ENCODE measurements at places on chromosomes 1 and 21.

DNA sequence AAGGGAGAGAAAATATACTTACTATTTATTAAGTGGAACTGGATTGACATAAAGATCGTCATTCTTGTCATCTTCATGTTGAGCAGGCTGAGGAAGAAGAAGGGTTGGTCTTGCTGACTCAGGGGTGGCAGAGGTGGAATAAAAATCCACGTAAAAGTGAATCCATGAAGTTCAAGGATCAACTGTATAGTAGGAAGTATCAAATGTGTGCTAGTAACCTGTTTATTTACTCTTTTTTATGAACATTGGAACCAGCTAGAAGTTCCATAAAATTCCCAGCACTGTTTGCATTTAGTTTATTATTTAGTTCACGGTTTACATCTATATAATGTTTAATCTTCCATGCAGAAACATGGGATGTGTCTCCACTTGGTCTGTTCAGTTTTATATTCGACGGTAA, 70.7 kb downstream of the PLPPR4 start:
- DNase-seq: no peak

GRCh38 chr1:108512239-108513043, 47.5 kb upstream of the EEIG2 start:
- DNase-seq: no peak

DNA sequence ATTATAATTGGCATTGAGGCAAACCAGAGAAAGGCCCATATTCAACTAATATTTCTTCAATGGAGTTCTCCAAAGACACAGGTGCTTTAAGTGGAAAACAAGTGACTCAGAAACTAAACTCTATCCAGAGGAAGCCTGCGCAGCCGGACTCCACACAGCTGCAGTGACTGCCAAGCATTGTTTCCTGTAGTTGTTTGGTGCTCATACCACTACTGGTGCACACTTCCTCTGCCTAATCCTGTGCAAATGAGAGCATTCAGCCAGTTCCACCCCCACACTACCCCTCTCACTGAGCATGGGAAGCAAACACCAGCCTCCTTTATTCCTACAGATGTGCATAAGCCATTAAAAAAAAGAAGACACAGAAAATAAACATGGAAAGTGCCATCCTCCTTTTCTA, 102.9 kb downstream of the VAV3 start:
- DNase-seq: peak; percentile 37

- no peak for DNase-seq
These were observed 160.2 kb upstream of the COA6 start for GRCh38 chr1:234212764-234213657.

GRCh38 chr1:68015971-68016370, 34.5 kb downstream of the DIRAS3 start:
- no peak for DNase-seq

DNA sequence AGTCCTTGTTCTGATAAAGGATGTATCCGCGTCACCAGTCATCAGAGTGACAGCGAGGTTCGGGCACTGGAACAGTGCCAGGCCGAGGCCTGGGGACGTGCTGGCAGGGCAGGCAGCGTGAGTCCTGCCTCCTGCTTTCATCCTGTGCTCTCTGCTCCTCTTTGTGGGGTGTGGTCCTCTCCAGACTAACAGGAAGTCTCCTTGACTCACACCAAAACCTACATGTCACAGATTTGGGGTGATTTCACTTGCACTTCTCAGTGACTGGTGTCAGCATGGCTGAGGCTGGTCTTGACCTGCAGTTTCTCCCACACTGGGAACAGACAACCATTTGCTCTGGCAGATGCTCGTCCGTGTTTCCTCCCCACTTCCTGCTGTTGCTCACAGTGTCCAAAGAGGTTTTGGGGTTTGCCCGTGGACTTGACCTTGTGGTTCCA, 8.8 kb upstream of the NLRP3 start:
- no peak for DNase-seq

DNA sequence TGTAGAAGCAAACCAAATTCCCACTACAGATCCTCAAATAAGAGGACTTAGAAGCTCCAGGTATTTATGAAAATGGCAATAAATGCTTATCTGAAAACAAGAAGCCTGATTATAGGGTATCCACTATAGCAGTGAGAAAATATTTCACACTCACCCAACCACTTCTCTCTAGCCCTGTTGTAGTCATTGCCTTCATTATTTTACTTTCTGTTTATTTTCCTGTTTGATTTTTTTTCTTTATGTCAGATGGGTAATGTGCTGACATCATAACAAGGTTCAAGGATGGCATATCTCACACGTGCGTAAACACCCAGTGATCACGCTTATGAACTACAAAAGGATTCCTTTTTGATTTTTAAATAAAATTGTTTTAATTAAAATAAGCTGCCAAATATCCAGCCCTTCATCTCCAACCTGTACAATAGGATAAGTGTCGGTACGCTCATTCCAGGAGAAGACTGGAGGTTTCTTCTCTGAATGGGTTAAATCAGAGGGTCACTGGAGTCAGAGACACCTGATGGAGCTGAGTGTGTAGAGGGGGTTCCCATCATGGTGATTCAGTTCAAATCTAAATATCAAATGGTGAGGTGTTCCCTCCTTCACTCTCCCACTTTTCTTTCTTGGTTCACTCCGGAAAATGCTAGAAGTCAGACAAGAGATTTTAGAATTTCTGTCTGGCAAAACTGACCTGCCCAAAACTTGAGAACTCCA, 8.2 kb upstream of the S1PR1 start:
- DNase-seq: no peak

GRCh38 chr1:8216005-8216404, 101.9 kb upstream of the SLC45A1 start:
- no peak for DNase-seq

- DNase-seq: no peak
These were observed 306.2 kb downstream of the MATN1 start for GRCh38 chr1:30417001-30417700.

- DNase-seq: peak; percentile 80
These were observed 37.1 kb upstream of the EPB41 start for GRCh38 chr1:28877132-28877781.

- DNase-seq: no peak
These were observed 1093.1 kb downstream of the MRPL39 start for GRCh38 chr21:24514081-24514733.

DNA sequence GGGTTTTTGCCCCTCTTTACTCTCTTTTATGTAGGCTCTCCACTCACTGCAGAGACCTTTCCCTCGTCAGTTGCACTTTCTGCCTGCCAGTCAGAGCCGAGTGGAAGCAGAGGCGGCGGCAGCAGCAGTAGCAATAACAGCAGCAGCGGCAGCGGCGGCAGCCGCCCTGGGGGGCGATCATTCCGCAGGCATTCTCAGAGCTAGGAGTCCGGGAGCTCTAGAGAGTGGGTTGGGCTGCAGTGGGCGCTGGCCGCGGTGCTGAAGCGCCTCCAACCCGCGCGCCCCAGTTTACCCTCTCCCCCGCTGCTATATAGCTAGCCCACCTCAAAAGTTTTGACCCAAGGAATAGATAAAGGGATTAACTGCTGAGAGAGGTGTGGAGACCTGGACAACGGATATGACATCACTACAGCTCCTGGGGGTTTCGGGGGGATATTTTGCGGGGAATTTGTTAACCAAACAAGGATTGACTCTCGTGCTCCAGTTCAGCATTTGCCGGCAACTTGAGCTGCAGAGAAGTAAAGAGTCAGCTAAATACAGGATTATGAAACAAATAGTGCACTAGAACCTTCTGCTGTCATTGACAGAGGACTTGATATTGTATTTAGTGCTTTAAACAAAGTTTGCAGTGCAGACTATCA, at the start of gene OLFM3:
OLFM3 (minus strand) TSS at position 102 of the 641 bp plus-strand sequence.
- peak; percentile 61 for DNase-seq

DNA sequence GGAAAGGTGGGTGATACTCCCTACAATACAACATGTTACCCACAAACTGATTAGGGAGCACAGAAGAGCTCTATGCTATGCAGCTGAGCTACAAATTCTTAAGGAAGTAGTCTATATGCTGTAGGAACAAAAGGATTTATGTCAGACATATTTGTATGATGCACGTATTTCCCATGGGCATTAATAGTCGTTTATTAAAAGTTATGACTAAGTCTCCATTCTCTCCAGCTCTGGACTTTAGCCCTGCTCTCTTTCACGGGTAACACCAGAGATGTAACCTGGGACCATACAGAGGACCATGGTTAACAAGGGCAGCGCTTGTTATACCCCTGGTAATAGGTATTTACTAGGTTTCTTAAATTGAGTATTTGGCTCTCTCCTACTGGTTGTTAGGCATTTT, 168.2 kb upstream of the C1orf105 start:
- no peak for DNase-seq

DNA sequence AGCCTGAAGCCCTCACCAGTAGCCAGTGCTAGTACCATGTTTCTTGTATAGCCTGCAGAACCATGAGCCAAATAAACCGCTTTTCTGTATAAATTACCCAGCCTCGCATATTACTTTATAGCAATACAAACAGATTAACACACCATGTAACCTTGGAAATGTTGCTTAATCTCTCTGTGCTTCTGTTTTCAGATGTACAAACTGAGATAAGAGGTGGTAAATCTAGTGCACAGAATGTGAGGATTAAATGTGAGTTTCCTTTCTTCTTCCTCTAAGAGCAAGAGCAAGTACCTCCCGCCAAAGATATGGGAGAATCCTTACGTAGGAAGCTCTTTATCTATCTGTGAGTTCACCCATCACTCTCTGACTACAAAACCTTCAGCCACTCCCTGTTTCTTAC, 128.4 kb downstream of the HIVEP3 start:
- DNase-seq: no peak

- no peak for DNase-seq
These were observed 19.9 kb downstream of the ATP8B2 start for GRCh38 chr1:154344977-154345837.

GRCh38 chr1:76949503-76949902, 82.2 kb downstream of the ST6GALNAC5 start:
- DNase-seq: no peak

DNA sequence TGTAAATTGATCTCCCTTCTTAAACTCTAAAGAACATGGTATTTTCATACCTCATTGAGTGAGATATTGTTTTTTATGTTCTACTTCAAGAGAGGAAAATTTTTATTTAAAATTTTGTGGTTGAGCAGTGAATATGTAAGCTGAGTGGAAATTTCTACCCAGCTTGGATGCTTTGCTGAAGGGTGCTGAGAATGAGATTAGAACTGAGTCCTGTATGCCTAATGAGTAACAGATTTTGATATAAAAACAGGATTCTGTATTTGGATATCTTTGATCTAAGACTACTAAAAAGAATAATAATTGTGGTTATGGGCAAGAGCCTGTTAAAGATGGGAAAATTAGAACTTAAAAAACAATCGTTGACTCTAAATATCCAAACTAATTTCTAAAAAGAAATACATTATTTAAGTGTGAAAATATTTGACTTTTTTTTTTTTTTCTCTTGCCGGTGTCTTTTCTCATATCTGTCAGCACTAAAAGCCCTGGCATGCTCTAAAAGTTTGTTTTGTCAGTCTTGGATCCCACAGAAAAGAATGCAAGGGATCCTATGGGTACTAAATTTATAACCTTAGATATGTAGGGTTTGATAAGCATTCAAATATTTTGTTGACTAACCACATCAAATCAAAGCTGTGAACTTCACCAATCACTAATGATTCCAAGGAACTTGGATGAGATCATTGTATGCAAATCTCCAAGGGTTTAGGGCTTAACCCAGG, 652.3 kb downstream of the PTPRC start:
- DNase-seq: no peak

- DNase-seq: no peak
These were observed 4.5 kb downstream of the AIM2 start for GRCh38 chr1:159071970-159072582.

DNA sequence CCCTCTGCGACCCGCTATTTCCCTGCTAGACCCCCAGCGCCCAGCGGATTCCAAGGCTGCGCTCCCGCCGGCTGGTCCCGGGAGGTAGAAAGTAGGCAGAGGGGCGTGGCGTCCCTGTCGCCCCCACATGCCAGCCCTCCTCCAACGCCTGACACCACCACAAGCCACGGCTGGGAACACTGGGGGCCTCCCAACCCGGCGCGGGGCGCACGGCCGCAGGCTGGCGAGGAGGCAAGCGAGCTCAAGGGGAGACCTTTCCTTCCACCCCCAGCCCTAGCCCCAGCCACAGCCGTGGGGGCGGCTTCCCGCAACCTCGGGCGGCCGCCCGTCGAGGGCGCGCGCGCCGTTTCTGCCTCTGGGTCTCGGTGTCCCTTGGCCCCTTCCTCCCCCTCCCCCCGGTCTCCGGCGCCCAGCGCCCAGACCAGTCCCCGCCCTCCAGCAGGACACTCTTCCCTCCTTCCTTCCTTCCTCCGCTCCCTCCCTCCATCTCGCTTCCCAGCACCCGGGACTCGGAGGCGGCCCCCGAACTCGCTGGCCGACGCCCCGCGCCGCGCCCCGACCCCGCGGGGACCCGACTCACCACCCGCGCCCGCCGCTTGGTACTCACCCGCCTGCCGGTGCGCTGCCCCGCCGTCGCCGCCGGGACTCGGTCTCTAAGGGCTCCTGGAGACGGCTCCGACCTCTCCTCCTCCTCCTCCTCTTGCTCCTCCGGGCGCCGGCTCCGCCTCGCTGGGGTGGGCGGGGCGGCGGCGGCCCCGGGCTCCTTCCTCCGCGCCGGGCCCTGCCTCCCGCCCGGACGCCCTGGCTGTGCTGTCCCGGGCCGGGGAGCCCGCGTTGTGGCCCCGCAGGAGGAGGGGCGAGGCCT, at the start of gene GNG12:
GNG12 (minus strand) TSS at position 731 of the 865 bp plus-strand sequence. CDS start 125,781 bp downstream, outside the sequence.
- peak; percentile 89 for DNase-seq

DNA sequence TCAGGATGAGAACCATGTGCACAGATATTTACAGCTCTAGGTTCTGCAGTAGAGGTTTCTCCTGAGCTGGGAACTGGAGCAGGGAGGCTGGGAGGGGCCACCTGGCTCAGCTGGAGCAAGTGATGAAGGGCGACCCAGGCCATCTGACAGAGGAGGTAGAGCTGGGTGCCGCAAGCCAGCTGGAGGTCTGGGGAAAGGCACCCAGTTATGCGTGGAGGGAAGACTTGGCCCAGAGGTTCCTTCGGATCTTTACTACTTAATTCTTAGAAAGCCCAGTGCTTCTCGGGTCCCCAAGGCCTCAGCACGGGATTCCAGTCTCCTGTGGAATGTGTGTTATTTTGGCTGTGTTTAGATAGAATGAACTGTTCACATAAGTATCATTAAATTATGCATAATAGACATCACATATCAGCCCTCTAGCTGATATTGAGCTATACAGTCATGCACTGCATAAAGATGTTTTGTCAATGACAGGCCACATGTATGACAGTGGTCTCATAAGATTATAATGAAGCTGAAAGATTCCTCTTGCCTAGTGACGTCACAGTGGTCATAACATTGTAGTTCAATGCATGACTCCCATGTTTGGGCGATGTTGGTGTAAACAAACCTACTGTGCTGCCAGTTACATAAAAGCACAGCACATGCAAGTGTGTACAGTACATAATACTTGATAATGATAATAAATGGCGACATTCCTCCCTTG, 245.1 kb downstream of the RHOU start:
- DNase-seq: no peak

DNA sequence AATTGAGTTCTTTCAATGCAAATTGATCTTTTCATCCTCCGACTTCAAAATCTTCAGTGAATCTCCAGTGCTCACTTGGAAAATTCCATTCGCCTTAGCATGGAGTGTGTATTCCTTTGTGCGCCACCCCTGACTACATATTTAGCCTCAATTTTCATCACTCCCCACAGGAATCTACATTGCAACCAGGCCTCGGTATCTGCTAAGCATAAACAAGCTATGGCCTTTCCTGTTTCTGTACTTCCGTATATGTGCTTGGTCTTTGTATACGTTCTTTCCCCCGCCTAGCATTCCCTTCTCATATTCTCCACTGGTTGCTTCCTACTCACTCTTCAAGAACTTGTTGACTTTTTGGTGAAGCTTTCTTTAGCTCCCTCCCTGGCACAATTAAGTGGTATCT, 470.8 kb downstream of the LMO4 start:
- no peak for DNase-seq

All from left hindlimb (tissue), 1 donor.